Stimulated activated CD8-positive, alpha-beta memory T cell treated with anti-CD3 and anti-CD28 coated beads, Interleukin-7, amount 100 ng/mL, for 1 hour (primary cell): ENCODE measurements at places on chromosomes 11 and 22.

DNA sequence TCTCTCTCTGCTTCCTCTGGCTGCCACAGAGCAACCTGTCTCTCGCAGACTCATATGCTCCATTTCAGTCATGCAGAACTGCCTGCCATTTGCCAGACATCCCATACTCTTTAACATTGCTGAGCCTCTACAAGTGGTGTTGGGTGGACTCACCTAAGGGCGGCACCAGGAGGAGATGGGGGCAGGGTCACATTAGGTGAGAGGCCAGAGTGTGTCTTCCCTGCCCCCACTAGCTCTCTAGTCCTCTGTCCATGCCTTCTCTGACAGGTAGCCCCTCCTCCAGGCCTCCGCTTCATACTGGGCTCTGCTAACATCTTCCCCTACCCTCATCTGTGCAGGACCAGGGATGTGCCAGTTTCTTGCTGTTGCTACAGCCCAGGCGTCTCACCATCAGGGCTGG is 366.3 kb downstream of the TENM4 start:
- DNase-seq, result no peak

GRCh38 chr11:34345991-34346480 is 11.8 kb downstream of the ABTB2 start:
- no peak for DNase-seq

DNA sequence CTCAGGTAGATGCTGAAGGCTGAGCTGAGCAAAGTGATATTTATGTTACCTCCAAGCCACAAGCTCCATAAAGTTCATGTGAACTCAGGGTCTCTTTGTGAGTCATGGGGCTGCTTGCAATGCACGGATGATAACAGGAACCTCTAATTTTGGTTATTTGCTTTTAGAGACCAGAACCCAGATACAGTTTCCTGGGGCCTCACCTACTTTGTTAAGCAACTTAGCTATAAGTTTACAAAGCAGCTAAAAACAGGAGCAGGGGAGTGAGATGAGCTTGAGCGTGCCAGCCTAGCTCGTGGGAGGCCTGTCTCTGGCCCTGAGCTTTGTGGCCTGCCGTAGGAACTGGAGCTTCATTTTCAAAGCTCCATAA is 29.2 kb downstream of the SREBF2 start:
- DNase-seq, result no peak

DNA sequence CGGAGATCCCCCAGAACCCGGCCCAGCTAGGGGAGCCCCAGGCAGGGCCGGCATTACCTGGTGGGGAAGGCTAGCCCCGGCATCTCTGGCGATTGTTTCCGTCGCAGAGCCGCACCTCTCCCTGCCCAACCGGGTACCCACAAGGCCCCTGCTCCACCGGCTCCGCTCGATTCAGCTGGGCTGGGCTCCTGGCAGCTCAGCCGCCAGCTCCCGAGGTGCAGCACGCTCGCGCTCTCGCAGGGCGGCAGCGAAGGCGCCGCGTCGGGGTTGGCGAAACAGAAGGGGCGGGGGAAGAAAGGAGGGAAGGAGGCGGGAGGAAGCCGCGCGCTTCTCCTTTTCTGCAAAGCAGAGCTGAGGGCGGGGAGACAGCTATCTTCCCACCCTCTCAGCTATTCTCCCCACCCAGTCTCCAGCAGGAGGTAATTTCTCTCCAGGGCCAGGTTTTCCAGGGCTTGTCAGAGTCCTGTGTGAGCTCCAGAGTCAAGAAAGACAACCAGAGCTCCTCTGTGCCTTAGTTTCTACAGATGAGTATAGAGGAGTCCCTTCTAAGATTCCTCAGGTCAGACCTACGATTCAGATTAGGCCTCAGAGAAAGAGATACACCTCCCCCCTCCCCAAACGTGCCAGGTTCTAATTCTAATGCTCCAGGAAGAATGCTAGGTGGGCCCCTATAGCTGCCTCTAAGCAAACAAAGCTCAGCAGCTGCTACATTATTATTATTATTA is 62.0 kb downstream of the PAK1 start:
- DNase-seq, result peak; percentile 59

GRCh38 chr11:32829157-32829679 is 509 bp upstream of the PRRG4 start:
- no peak for DNase-seq

DNA sequence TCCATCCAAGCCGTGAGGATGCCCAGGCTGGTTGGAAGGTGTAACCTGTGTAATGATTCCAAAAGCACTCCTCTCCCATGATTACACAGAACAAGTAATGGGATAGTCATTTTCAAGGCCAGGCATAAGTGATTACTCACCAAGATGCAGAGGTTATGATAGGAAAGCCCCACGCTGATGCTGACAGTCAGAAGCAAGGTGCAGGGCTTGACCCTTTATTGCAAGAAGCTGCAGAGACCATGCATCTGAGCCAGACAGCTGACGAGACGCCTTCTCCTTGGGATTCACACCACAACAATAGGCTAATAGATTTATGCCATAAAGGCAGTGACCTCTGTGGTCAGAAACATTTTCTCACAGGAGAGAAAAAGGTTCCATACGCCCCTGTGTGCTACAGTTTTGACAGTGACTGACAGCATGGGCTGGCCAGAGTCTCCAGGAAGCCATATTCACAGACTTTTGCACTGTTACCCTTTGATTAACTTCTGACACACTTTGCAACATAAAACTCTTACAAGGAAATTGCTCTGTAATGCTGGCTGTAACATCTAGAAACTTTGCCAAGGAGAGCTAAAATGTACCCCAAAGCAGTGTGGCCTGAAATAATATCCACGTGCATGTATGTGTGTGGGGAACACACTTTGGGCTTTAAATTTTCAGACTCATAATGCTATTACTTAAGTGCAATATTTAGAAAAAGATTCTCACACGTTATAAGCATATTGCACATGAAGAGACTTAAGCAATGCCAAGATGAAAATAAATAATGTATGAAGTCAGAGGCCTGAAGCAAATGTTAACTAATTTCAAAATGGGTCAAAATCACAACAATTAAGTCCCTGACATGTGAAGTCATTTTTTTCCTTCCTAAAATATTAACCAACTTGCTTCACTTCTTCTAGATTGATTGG is 1079.0 kb upstream of the TENM4 start:
- no peak for DNase-seq

DNA sequence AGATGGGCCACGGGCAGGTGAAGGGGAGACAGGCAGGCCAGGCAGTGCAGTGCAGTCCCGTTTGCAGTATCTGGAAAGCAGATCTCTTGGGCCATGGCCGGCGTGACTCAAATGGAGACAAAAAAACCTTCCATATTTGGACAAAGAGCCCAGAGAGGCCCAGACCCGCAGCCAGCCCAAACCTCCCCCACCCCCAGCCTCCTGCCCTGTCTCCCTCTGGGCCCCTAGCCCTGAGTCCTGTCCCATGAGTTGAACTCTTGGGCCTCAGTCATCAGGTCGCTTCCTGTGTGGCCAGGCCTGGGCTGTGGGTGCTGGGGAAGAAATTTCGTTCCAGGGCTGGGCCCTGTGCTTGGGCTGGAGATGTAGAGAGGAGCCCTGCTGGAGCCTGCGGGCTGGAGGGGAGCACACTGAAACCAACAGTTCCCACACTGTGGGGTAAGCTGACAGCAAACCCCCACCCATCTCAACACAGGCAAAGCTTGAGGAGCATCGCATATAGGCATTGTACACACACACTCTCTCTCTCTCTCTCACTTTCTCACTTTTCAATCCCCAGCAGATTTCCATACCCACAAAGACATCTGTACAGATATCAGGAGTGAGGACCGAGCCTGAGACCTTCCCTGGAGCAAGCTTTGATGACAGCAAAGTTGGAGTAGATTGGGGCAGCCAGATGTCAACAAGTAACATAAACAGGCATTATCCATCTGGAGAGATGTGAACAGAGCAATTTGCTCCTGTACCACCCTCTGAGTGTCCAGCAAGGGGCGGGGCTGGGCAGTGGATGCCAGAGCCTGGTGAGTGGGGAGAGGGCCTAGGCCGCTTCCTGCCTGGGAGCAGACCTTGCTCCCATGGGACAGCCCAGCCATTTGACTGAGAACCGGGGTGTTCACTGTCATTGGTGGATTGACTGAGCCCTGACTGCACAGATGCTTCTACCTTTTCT is 17.2 kb downstream of the ARHGEF17 start:
- DNase-seq, result no peak

- no peak for DNase-seq
Observed at GRCh38 chr11:69272831-69273485, 21.0 kb upstream of the MYEOV start.

DNA sequence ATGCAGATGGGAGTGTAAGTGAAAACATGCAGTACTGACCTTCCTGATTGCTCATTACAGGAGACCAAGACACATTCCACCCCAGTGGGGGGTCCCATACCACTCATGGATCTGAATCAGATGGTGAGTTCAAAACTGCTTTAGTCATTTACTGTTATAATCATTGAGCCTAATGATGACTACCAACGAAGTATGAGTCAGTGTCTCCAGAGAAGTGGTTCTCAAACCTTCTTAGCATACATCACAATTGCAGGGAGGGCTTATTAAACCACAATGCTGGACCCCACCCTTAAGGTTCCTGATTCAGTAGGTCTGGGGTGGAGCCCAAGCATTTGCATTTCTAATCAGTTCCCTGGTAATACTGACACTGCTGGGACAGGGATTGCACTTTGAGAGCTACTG is 75.8 kb downstream of the CD44 start:
- DNase-seq, result no peak

DNA sequence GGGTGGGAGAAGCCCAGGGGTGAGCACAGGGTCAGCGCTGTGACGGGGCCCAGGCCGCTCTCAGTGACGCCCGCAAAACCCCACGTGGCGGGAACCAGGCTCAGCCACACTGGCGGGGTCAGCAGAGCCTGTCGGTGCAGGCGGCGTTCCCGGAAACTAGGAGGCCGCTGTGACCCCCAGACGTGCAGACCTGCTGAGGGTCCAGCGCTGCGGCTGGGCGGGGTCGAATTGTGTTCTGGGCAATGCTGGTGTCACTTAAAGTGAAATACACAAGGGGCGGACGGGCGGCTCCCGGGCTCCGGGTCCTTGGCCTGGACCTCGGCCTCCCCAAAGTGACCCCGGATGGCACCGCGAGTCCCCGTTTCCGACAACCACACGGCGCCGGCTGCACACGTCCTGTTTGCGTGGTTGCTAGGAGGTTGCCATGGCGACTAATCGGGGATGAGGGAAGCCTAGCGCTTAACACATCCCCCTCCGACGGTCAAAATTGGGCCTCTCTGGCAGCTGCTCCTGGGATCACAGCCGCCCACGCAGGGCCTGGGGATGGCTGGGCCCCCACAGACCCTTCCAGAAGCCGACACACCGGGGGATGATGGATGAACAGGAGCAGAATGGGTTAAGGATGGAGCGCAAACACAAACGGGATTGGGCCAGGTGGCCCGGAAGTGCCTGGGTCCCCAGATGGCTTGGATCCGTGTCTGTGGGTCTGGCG is 81.7 kb upstream of the PRR5 start:
- DNase-seq, result peak; percentile 74

DNA sequence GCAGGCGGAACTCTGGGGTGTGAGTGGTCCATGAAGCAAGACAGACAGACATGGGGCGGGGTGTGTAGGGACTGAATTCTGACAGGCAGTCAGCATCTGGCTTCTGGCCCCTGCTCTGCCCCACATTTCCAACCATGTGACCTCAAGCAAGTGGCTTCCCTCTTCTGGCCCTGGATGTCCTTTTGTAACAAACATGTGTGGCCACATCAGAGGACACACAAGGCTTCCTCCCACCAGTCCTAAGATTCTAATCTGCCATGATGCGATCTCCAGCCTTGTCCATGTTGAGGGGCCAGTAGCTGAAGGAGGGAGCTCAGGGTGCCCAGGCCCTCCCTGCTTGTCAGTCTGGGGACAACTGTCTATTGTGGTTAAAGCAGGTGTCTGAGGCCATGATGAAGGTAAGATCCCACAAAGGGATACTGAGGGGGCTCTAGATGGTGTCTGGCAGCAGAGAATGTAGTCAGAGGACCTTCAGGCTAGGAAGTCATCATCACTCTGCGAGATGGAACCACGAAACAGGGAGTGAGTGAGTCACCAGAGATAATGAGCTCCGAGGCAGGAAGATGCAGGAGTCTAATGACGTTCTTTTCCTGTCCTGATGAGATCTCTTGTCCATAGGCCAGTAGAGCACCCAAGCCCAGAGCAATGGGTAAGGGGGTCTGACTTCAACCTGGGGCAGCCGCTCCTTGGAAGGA is 27.4 kb downstream of the DRD2 start:
- no peak for DNase-seq

DNA sequence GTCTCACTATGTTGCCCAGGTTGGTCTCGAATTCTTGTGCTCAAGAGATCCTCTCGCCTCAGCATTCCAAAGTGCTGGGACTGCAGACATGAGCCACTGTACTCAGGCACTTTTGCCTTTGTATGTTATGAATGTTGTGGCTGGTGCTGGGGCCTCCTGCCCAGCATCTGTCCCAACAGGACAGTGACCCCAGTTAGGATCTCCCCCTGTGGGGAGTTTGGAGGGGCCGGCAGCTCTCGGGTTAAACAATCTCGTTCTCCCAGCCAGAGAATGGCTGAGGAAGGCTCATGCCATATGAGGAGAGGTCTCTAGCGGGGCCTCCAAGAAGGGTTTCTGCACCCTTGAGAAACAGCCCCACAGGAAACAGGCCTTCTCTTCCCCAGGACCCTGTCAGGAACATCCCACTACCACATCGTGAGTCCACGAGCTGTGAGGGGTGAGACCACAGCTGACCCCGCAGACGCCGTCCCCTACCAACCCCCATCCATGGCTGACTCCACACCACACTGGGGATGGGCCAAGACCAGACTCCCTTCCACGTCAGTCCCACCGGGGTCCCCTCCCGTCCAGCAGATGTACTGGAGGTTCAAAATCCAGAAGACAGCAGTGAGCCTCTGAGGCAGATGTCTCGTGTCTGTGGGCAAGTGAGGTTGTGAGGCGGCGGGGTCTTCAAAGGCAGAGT is 54.1 kb downstream of the SHANK2 start:
- DNase-seq, result no peak

DNA sequence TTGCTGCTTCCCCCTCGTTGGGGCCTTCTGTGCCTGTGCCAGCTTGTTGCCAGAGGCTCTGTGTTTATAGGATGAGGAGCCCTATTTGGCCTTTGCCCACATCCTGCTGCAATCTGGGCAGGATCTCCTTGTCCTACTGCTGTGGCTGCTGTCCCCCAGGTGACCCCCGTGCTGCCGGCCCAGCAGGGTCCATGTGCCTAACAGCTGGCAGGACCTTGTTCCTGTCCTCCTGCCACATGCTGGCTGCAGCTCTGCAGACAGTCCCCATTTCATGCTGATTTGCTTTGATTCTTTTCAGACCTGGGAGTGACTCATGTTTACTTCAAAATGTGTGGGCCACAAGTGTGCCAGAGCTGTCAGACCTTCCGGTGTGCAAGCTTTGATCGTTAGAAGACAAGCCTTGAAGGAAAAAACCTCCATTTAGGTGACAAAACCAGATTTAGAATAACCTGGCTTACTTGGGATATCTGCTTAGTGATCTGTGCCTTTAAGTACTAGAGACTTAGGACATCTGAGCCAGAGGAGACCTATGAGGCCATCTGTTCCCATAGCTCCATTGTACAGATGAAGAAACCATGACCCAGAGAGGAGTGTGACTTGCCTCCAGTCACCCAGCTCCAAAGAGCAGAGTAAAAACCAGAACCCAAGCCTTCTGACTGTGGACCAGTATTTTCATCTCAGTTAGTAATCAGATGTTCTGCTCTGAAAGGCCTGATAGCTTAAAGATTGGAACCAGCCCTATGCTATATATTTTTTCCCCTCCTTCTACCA is 11.1 kb downstream of the NAV2 start:
- no peak for DNase-seq
